ENCODE measurements at places on chromosomes 1 and 21.

DNA sequence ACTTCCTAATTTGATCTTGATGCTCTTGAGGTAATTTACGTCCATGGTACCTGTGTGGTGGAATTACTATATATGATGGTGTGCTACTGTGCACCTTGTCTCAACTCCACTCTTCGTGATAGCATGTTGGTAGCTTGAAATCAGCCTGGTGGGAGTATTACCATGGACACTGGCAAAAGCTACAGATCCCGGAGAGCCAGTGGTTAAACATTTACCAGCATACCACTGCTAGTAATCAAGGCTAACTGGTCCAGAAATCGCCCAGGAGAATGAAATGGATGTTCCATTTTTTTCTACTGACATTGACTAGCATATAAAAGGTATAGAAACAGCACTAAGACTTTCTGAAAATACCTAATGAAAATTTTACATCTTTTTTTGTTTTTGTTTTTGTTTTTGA is 30.6 kb downstream of the ELK4 start:
- no peak for DNase-seq

DNA sequence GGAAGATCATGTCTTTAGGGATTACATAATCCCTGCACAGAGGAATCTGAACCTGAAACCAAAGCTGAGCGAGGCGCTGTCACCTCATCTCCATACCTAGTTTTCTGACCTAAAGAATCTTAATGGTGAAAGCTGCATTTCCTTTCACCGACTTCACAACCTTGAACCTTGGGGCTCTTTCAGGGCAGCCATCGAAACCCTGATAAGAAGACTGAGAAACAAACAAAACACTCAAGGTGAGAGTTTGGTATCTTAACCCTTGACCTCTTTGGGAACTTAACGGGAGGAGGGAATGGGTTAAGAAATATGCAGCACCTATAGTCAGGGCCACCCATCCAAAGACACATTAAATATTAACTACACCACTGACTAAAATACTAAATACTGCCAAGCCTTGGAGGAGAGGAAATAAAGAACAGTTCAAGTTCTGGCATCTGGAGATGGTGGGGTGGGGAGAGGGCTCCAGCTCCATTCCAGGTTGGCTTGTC is 2.0 kb downstream of the C1orf116 start:
- no peak for DNase-seq

- DNase-seq, result no peak
Measured at GRCh38 chr1:117007719-117008013, 6.1 kb downstream of the CD101 start.

GRCh38 chr1:235998812-235999211 is 66.1 kb downstream of the NID1 start:
- DNase-seq, result peak; percentile 36

- no peak for DNase-seq
Measured at GRCh38 chr1:44821240-44821715, 13.0 kb downstream of the BTBD19 start.

- no peak for DNase-seq
Measured at GRCh38 chr1:157969697-157970485, 23.6 kb upstream of the KIRREL1 start.

DNA sequence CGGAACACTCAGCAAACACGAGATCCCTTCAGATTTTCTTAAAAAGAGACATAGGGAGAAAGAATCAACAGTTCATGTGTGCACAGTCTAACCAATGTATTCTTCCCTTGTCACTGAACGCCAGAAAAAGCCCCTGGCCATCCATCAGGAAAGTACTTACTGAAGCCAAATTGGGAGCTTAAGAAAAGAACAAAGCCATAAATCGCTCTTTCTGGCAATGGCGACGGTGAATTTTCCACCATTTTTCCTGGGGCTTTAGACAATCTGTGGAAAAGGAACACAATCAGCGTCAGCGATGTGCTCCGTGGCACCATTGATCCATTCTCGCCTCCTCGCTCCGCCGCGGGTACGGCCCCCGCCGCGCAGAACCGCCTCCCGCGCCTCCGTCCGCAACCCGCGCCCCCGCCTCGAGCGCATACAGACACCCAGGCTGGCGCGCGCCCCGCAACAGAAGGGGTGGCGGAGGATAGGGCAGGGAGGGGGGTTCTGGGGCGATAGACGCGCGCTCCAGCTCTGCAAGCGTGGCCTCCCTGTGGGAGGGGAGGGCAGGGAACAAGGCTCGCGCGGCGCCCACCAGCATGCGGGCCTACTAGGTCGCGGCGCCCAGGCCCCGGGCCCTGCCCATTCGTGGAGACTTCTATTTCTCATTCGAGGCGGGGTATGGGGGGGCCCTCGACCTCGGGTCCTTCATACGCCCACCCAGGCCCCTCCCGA is 440 bp downstream of the PIGP start:
- peak; percentile 74 for DNase-seq

- no peak for DNase-seq
Measured at GRCh38 chr1:20484519-20485462, 1.2 kb downstream of the CAMK2N1 start.

DNA sequence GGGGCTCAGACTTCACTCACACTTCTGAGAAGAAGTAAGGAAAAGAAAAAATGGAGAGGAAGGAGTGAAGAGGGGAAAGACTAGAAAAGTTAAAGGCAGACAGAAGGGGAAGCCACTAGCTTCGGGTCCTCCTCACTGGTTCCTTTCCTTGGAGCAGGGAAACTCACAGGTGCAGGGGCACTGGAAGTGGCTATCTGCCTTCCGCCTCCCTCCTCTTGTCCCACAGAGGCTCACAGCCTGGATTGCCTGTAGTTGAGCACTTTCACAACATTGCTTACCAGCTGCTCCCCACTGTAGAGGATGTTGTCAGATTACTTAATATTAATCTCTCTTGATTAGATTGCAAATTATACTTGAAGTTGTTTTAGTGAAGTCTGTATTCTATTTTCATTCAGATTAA is 21.6 kb upstream of the ABCA4 start:
- DNase-seq, result no peak

GRCh38 chr1:91759076-91759475 is 126.9 kb downstream of the TGFBR3 start:
- DNase-seq, result no peak

DNA sequence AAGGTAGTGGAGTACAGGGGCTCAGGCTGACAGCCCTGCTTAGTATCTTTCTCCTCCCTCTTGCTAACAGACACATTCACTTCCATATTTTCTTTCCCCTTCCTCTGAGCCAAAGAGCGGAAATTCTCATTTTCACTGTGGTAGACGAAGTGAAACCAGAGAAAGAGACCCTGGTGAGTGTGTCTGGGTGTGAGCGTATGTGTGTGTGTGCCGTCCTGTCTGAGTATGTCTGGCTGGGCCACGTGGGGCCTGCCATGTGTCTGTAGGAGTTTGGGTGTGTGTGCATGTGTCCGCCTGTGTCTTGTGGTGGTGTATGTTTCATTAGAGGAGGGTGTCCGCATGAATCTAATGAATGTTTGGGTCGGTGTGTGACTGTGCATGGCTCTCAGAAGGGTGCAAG is 1.7 kb downstream of the COL8A2 start:
- DNase-seq, result no peak

- no peak for DNase-seq
Measured at GRCh38 chr1:242764161-242764560, 239.7 kb upstream of the PLD5 start.

All from stimulated activated CD4-positive, alpha-beta T cell treated with anti-CD3 and anti-CD28 coated beads, Interleukin-2, amount 100 ng/mL, for 24 hours (primary cell).